Left lung (tissue), 14 donors: ENCODE measurements at places on chromosomes 3 and 15. TPM values are rescaled to one million over a fixed set of nuclear protein-coding genes. Genes with fewer than 3 reads are reported as not detected.

GRCh38 chr3:43162230-43163084 is 56.6 kb upstream of the POMGNT2 start:
- no peaks in the 10 kb centered on the region for H3K27me3 ChIP-seq
- H3K4me3 ChIP-seq, result no peak overlapping the region
- H3K36me3 ChIP-seq, result no peaks in the 10 kb centered on the region
- no peak for DNase-seq

DNA sequence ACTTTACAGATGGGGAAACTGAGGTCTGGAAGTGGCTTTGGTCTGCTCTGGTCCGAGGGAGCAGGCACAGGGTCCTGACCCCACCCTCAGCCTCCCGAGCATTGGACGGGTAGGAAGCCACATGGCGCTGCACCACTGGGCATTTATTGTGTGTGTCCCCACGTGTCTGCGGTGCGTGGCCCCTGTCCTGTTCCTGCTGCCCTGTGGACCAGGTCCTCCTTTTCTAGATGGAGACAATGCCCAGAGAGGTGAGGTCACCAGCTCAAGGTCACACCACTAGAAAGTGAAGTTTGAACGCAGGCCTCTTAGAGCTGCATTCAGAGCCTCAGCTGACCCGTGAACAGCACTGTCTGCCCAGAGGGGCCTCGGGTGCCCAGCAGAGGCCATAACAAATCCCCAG is 26.8 kb downstream of the DUSP7 start:
- H3K4me3 ChIP-seq, result no peak overlapping the region
- no peaks in the 10 kb centered on the region for H3K27me3 ChIP-seq
- DNase-seq, result no peak
- no peaks in the 10 kb centered on the region for H3K4me1 ChIP-seq

GRCh38 chr3:134093956-134094355 is 64.2 kb upstream of the SLCO2A1 start:
- no peaks in the 10 kb centered on the region for H3K36me3 ChIP-seq
- H3K4me3 ChIP-seq, result no peak overlapping the region
- H3K4me1 ChIP-seq, result no peaks in the 10 kb centered on the region
- H3K27ac ChIP-seq, result no peak overlapping the region

DNA sequence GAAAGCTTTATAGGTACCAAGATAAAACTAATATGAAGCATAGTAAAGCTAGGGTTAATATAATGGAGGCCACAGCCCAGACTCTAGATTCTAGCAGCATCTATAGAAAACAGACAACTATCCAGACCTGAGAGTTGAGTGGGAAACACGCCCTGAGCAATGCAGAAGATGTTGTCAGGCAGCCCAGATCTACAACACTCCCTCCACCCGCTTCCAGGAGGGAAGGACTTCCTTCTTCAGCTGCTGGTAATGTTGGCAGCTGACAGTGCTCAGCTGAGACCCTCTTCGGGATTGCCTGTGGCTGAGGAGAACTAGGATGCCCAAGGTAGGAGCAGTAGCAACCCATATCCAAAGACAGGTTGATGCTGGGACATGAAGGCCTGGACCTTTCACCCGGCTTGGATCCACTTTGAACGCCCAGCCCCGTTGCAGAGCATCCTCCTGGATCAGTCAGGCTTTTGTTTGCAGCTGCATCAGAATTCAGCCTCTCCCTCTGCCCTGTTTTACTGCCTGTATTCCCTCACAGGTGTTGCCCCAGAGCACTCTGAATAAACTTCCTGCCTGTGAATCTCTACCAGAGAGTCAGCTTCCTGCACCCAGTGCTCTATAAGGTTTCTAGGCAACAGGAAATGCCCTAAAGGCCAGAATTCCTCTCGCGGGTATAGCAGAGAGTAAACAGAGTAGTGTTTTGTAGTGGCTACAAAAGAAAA is 174.7 kb upstream of the IL12A start:
- DNase-seq, result no peak
- H3K4me1 ChIP-seq, result no peaks in the 10 kb centered on the region
- H3K27me3 ChIP-seq, result no peaks in the 10 kb centered on the region
- no peak overlapping the region for H3K4me3 ChIP-seq
- no peak overlapping the region for H3K27ac ChIP-seq

GRCh38 chr3:171789759-171790505 is 20.4 kb downstream of the PLD1 start:
- H3K4me3 ChIP-seq, result no peak overlapping the region
- no peak overlapping the region for H3K27ac ChIP-seq
- DNase-seq, result no peak
- H3K36me3 ChIP-seq, result no peaks in the 10 kb centered on the region
- H3K27me3 ChIP-seq, result no peaks in the 10 kb centered on the region

- H3K27me3 ChIP-seq, result no peaks in the 10 kb centered on the region
- DNase-seq, result no peak
- H3K4me1 ChIP-seq, result no peaks in the 10 kb centered on the region
- H3K36me3 ChIP-seq, result no peaks in the 10 kb centered on the region
- no peak overlapping the region for H3K27ac ChIP-seq
Measured at GRCh38 chr3:160851629-160852210, 95.7 kb downstream of the PPM1L start.

- no peaks in the 10 kb centered on the region for H3K27me3 ChIP-seq
- no peak for DNase-seq
Measured at GRCh38 chr3:100297784-100298183, 36.8 kb upstream of the NIT2 start.

GRCh38 chr3:52820736-52821135 is 9.7 kb downstream of the ITIH4 start:
- H3K4me1 ChIP-seq, result no peaks in the 10 kb centered on the region
- H3K36me3 ChIP-seq, result peaks cover 27% of the 10 kb centered on the region
- H3K27me3 ChIP-seq, result no peaks in the 10 kb centered on the region
- DNase-seq, result no peak
- no peak overlapping the region for H3K27ac ChIP-seq
- H3K4me3 ChIP-seq, result no peak overlapping the region

- no peak overlapping the region for H3K27ac ChIP-seq
- no peak overlapping the region for H3K4me3 ChIP-seq
- no peaks in the 10 kb centered on the region for H3K36me3 ChIP-seq
- no peaks in the 10 kb centered on the region for H3K27me3 ChIP-seq
Measured at GRCh38 chr3:194766845-194767244, 81.2 kb downstream of the FAM43A start.

GRCh38 chr3:17500618-17501017 is 241.8 kb downstream of the TBC1D5 start:
- H3K27me3 ChIP-seq, result no peaks in the 10 kb centered on the region
- H3K4me1 ChIP-seq, result no peaks in the 10 kb centered on the region
- DNase-seq, result no peak
- H3K27ac ChIP-seq, result no peak overlapping the region
- H3K4me3 ChIP-seq, result no peak overlapping the region
- no peaks in the 10 kb centered on the region for H3K36me3 ChIP-seq

DNA sequence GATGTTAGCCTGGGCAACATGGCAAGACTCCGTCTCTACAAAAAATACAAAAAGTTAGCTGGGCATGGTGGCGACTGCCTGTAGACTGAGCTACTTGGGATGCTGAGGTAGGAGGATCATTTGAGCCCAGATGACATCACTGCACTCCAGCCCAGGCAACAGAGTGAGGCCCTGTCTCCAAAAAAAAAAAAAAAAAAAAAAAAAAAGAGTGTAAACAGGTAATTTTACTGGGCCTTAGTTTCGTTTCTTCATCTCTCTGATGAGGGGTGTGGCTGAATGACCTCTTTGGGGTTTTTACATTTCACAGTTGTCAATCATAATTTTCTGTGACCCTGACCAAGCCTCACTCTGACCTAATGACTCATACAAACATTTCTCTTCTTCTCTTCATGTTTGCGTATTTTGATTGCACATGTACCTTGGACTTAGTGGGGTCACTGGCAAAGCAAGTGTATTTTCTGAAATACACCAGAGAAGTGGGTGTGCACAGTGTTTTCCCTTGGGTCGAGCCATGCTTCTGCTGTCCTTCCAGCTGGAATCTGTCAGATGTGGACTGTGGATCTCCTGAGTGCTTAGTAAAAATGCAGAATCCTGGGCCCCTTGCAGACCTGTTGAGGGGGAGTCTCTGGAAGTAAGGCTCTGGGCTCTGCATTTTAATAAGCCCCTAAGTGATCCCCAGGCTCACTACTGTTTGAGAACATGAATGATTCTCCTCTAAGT is 140.5 kb downstream of the FNDC3B start:
- H3K36me3 ChIP-seq, result no peaks in the 10 kb centered on the region
- H3K27ac ChIP-seq, result peak overlapping the region; percentile 5
- no peak for DNase-seq
- no peaks in the 10 kb centered on the region for H3K27me3 ChIP-seq
- peaks cover 13% of the 10 kb centered on the region for H3K4me1 ChIP-seq

GRCh38 chr3:11696054-11696453 is 52.3 kb upstream of the VGLL4 start:
- H3K4me1 ChIP-seq, result no peaks in the 10 kb centered on the region
- H3K27me3 ChIP-seq, result no peaks in the 10 kb centered on the region
- DNase-seq, result no peak
- no peaks in the 10 kb centered on the region for H3K36me3 ChIP-seq

DNA sequence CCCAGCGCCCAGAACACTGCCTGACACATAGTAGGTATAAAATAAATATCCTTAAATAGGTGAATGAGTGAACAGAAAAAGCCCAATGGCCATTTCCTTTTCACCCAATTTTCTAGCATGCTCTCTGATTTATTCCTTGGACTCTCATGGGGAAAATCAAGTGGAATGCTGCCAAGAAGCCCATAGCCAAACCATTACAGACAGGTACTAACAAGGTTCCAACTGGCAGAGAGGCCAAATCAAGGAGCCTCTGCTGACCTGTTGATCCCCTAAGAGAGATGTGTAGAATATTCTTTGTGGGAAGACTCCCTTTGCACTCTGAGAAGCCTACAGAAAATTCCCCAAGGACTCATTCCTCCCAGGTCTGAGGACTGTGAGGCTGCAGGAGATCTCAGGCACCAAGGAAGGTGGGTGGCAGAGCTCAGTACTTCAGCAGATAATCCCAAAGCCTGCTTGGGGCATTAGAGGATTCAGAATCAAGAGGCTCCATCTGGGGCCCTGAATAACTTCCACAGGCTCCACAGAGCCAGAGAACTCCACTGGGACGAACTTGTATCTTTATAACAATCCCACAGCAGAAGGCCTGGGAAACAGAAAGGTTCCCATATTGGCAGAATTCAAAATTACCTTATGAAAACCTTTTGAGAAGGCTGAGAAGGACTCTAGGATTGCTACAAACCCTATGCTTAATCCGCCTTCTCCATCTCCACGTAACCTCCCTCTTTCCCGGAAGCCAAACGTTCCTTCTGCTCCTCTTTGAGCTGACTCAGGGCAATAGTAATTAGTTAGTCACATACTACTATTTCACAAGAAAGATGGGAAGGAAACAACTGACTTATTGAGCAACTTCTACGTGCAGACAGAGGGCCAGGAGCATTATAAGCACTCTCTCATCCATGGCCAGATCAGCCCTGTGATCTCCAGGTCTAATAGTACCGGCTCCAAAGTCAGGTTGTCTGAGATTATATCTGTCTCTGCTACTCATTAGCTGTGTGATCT is 34.5 kb downstream of the PRICKLE2 start:
- no peaks in the 10 kb centered on the region for H3K27me3 ChIP-seq
- H3K4me3 ChIP-seq, result no peak overlapping the region
- H3K36me3 ChIP-seq, result no peaks in the 10 kb centered on the region

- H3K36me3 ChIP-seq, result no peaks in the 10 kb centered on the region
- H3K27ac ChIP-seq, result no peak overlapping the region
- no peaks in the 10 kb centered on the region for H3K27me3 ChIP-seq
- no peaks in the 10 kb centered on the region for H3K4me1 ChIP-seq
- DNase-seq, result no peak
Measured at GRCh38 chr3:67685499-67685898, 31.1 kb upstream of the SUCLG2 start.

The IQCH gene
- 1.6 TPM for total RNA-seq

The TMCO5A gene
- not detected for total RNA-seq

The EIF5A2 gene
- 8.2 TPM for total RNA-seq

The TTC14 gene
- total RNA-seq, result 39.5 TPM

The HIGD2B gene
- total RNA-seq, result not detected

The TRH gene
- total RNA-seq, result not detected

The CPLX3 gene
- not detected for total RNA-seq

The PLA2G4D gene
- total RNA-seq, result 0.15 TPM

The POMGNT2 gene
- 15.5 TPM for total RNA-seq

The ANAPC13 gene
- 67.9 TPM for total RNA-seq

The MED12L gene
- total RNA-seq, result 1.0 TPM

The CNTN3 gene
- total RNA-seq, result 0.92 TPM

The COL6A5 gene
- total RNA-seq, result 0.93 TPM
